ENCODE measurements at places on chromosomes 4 and X. TPM values are rescaled to one million over a fixed set of nuclear protein-coding genes. Genes with fewer than 3 reads are reported as not detected.
A peak's percentile ranks its signal among the peaks of the same experiment; 100 is the strongest.

- no peaks in the 10 kb centered on the region for H3K4me1 ChIP-seq
- no peaks in the 10 kb centered on the region for H3K27me3 ChIP-seq
- no peak for DNase-seq
Measured at GRCh38 chr4:80963051-80963450, 67.5 kb upstream of the BMP3 start.

- no peak overlapping the region for H3K27ac ChIP-seq
- H3K36me3 ChIP-seq: no peaks in the 10 kb centered on the region
- H3K27me3 ChIP-seq: peaks cover 45% of the 10 kb centered on the region
- DNase-seq: no peak
Measured at GRCh38 chrX:107448625-107448997, 841 bp upstream of the FRMPD3 start.

GRCh38 chr4:73417973-73418372, 13.9 kb downstream of the ALB start:
- H3K27me3 ChIP-seq: no peaks in the 10 kb centered on the region
- no peaks in the 10 kb centered on the region for H3K4me1 ChIP-seq

- H3K4me1 ChIP-seq: no peaks in the 10 kb centered on the region
- no peaks in the 10 kb centered on the region for H3K36me3 ChIP-seq
- H3K27ac ChIP-seq: no peak overlapping the region
Measured at GRCh38 chr4:6221851-6222760, 21.8 kb upstream of the JAKMIP1 start.

GRCh38 chrX:5780821-5781220, 447.8 kb downstream of the NLGN4X start:
- no peaks in the 10 kb centered on the region for H3K36me3 ChIP-seq
- no peak for DNase-seq
- H3K4me3 ChIP-seq: no peak overlapping the region
- no peak overlapping the region for H3K27ac ChIP-seq
- H3K4me1 ChIP-seq: no peaks in the 10 kb centered on the region

DNA sequence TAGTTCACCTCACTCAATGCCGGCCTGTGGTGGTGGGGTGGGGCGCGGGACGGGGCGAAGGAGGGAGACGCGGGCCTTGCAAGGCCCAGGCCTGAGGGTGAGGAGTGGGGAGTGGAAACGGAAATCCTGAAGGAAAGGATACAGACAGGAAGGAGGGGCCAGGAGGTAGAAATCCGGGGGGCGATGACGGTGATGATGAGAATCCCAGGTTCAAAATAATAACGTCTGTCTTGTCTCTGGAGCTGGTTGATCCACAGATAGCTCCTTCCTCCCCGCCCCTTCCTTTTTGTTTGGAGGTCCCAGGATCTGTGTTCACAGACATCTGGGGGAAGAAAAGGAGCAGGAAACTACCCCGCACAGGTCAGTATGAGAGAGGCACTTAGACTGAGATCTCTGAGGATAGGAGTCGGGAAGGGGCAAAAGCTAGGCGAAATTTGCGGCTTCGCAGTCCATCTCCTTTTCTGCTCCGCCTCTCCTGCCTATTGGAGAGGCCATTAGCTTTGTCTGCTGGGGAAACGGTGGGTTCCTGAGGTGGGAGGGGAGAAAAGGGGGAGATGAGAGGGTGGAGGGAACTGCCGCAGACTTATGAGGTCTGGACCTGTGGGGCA, 746 bp downstream of the TCEAL7 start:
- no peak overlapping the region for H3K27ac ChIP-seq
- peaks cover 38% of the 10 kb centered on the region for H3K27me3 ChIP-seq
- H3K4me3 ChIP-seq: no peak overlapping the region
- no peaks in the 10 kb centered on the region for H3K36me3 ChIP-seq
- no peak for DNase-seq
- no peaks in the 10 kb centered on the region for H3K4me1 ChIP-seq

- no peak overlapping the region for H3K27ac ChIP-seq
- no peak for DNase-seq
- no peak overlapping the region for H3K4me3 ChIP-seq
- H3K36me3 ChIP-seq: no peaks in the 10 kb centered on the region
- H3K27me3 ChIP-seq: no peaks in the 10 kb centered on the region
- H3K4me1 ChIP-seq: no peaks in the 10 kb centered on the region
Measured at GRCh38 chr4:32477518-32477917, 1757.3 kb downstream of the PCDH7 start.

DNA sequence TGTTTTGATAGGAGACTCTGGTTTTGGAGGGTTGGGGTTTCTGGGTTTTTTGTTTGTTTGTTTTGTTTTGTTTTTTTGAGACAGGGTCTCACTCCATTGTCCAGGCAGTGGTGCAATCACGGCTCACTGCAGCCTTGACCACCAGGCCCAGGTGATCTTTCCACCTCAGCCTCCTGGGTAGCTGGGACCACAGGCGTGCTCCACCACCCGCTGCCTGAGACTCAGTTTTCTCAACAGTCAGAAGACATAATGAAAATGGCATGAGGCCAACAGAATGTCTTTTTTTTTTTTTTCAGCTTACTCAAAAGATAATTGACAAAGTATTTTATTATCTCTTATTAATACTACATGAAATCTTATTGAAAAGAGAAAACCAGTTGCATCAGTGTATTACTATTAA, 32.4 kb downstream of the TNIP2 start:
- no peaks in the 10 kb centered on the region for H3K27me3 ChIP-seq
- H3K36me3 ChIP-seq: peaks cover 13% of the 10 kb centered on the region
- DNase-seq: no peak
- peaks cover 14% of the 10 kb centered on the region for H3K4me1 ChIP-seq
- no peak overlapping the region for H3K4me3 ChIP-seq
- H3K27ac ChIP-seq: no peak overlapping the region

DNA sequence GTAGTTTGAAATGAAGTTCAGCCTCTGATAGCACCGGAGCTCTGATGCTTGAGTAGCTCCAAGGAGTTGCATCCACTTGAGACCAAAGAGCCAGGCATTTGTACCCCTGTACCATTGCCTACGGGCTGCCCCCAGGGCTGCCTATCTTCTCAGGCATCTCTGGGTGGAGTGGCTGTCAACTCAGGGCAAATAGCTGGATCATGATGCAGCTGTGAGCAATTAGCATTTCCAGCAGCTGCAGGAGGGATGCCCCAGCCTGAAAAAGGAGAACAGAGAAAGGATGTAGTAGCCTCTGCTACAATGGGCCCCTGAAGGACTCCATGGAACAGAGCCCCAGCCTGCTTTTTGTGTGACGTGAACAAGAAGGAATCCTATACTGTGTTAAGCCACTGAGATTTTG, 492.6 kb downstream of the BCOR start:
- no peak overlapping the region for H3K27ac ChIP-seq
- H3K27me3 ChIP-seq: peaks cover 4% of the 10 kb centered on the region
- no peaks in the 10 kb centered on the region for H3K4me1 ChIP-seq
- no peak for DNase-seq

DNA sequence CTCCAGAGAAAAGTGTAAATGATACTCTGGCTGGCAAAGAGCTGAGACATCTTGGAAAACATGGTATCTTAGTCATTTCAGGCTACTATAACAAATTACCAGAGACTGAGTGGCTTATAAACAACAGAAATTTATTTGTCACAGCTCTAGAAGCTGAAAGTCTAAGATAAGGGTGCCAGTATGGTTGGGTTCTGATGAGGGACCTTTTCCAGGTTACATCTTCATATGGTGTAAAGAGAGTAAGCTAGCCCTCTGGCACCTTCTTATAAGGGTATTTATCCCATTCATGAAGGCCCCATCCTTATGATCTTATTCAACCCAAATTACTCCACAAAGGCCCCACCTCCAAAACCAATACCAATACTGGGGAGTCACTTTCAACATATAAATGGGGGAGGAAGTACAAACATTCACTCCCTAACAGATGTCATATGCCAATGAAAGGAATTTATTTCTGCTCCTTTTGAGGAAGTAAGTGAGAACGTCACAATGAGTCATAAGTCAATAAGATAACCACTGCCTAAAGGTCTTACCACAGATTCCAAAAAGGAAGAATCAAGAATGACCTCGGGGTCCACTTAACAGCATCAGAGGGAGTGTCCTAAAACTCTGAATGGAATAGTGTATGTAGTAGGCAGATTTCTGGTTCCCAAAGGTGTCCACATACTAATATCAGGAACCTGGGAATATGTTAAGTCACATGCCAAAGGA, 246.6 kb downstream of the OPHN1 start:
- H3K27me3 ChIP-seq: peaks cover 10% of the 10 kb centered on the region
- H3K36me3 ChIP-seq: no peaks in the 10 kb centered on the region
- H3K4me1 ChIP-seq: peaks cover 4% of the 10 kb centered on the region
- H3K4me3 ChIP-seq: no peak overlapping the region
- H3K27ac ChIP-seq: no peak overlapping the region

- peaks cover 33% of the 10 kb centered on the region for H3K4me1 ChIP-seq
- DNase-seq: no peak
- H3K36me3 ChIP-seq: peaks cover 11% of the 10 kb centered on the region
- H3K27me3 ChIP-seq: no peaks in the 10 kb centered on the region
- H3K27ac ChIP-seq: peak overlapping the region; percentile 90
- no peak overlapping the region for H3K4me3 ChIP-seq
Measured at GRCh38 chrX:39337451-39337850, 536.2 kb downstream of the MID1IP1 start.

GRCh38 chr4:38734446-38734845, 48.3 kb downstream of the TLR10 start:
- peaks cover 5% of the 10 kb centered on the region for H3K36me3 ChIP-seq
- no peak overlapping the region for H3K4me3 ChIP-seq
- H3K27me3 ChIP-seq: no peaks in the 10 kb centered on the region
- H3K27ac ChIP-seq: no peak overlapping the region
- DNase-seq: no peak

GRCh38 chrX:57137501-57137900, 304 bp upstream of the SPIN2A start:
- DNase-seq: no peak
- no peak overlapping the region for H3K4me3 ChIP-seq
- no peak overlapping the region for H3K27ac ChIP-seq
- no peaks in the 10 kb centered on the region for H3K36me3 ChIP-seq
- no peaks in the 10 kb centered on the region for H3K27me3 ChIP-seq

GRCh38 chr4:87882861-87883260, 50.1 kb downstream of the MEPE start:
- DNase-seq: no peak
- no peaks in the 10 kb centered on the region for H3K36me3 ChIP-seq
- H3K4me1 ChIP-seq: no peaks in the 10 kb centered on the region
- no peak overlapping the region for H3K4me3 ChIP-seq

GRCh38 chr4:76476571-76476970, 41.5 kb downstream of the SHROOM3 start:
- H3K4me3 ChIP-seq: no peak overlapping the region
- no peak overlapping the region for H3K27ac ChIP-seq
- no peak for DNase-seq
- no peaks in the 10 kb centered on the region for H3K4me1 ChIP-seq

DNA sequence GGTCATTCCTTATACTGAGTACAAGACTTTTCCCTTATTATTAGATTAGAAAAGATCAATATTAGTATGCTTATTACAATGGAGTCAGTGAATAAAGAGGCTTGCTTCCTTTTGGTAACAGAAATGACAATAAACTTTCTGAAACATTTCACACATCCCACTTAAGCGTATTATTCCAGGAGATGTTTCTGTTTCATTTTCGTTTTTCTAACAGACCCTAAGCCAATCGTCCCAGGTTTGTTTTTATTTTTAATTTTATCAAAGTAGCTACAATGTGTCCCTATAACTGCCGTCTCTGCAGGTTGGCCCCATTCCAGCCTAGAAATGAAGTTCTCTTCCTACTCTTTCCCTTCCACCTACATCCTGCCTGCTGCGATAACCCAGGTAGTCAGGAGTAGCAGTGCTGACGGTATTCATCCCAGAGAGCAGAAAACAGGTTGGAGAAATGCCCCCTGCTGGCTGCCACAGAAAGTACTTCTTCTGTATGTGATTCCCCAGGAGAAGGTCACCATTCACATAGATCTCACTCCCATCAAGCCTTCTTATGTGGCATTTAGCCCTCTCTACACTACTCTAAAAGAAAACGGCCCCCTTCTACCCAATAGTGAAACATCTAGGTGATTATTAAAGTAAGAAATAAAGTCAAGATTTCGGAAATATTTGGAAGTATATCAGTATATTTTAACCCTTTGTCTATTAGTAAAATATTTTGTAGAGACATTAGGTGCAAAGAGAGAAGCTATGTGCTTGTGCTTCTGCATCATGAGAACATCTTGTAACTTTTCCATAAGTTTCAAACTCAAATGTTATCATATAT, 40.4 kb downstream of the ENPEP start:
- H3K27ac ChIP-seq: peak overlapping the region; percentile 77
- H3K4me1 ChIP-seq: peaks cover 16% of the 10 kb centered on the region
- peak overlapping the region; percentile 89 for H3K4me3 ChIP-seq
- H3K27me3 ChIP-seq: peaks cover 11% of the 10 kb centered on the region
- H3K36me3 ChIP-seq: no peaks in the 10 kb centered on the region

DNA sequence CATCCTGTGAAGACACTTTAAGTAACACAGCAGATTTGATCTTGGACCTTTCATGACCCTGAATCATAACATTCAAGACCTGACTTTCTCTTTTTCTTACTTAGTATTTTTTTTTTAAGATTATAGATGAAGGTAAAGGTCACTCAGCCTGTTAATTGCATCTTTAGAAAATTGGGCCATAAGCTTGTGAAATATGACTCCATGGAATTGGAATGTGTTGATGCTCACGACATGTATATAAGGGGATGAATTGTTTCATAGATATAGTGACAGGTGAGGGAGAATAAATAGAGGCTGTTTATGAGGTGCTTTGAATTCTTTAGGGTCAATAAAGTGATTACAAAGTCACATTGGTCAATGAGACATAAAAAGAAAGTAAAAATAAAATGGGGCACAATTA, 27.7 kb upstream of the HS3ST1 start:
- peaks cover 2% of the 10 kb centered on the region for H3K4me1 ChIP-seq
- no peaks in the 10 kb centered on the region for H3K27me3 ChIP-seq
- peaks cover 9% of the 10 kb centered on the region for H3K36me3 ChIP-seq
- H3K27ac ChIP-seq: no peak overlapping the region
- DNase-seq: no peak

DNA sequence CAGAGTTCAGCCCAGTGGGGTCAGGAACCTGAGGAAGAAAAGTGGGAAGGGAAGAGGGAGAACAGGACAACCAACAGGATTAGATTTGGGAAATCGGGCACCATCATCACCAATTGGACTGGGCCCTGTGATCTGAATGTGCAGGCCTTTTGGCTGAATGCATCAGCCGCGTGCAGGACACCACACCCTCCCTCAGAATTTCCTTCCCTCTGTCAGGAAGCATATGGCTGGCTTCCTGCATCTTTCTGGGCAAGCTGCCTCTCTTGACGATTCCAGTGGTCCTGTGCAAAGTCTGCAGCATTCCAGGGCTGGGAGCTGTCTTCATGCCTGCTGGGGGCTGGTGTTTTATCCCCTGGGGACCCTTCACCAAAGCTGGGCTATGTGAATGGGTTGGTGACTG, 16.4 kb downstream of the MAGEA4 start:
- H3K4me1 ChIP-seq: no peaks in the 10 kb centered on the region
- H3K4me3 ChIP-seq: no peak overlapping the region
- no peak for DNase-seq
- no peak overlapping the region for H3K27ac ChIP-seq

- DNase-seq: no peak
- no peak overlapping the region for H3K4me3 ChIP-seq
- H3K27me3 ChIP-seq: peaks cover 4% of the 10 kb centered on the region
- H3K27ac ChIP-seq: no peak overlapping the region
- no peaks in the 10 kb centered on the region for H3K36me3 ChIP-seq
Measured at GRCh38 chr4:53656421-53656981, 65.2 kb upstream of the LNX1 start.

The ARL9 gene
- 0.46 TPM for total RNA-seq

The OPN1MW3 gene
- total RNA-seq: not detected

The EDA2R gene
- 0.92 TPM for total RNA-seq

The MAGEE2 gene
- not detected for total RNA-seq

The GUCY1A1 gene
- 0.04 TPM for total RNA-seq

The RAB9A gene
- 33.8 TPM for total RNA-seq
